ENCODE measurements at places on chromosomes 3 and 15. TPM values are rescaled to one million over a fixed set of nuclear protein-coding genes. Genes with fewer than 3 reads are reported as not detected.
A peak's percentile ranks its signal among the peaks of the same experiment; 100 is the strongest.

The CORO2B gene
- 11.2 TPM for total RNA-seq

GRCh38 chr15:92638291-92638708 lies 17.3 kb downstream of the FAM174B start:
- peak; percentile 64 for DNase-seq

GRCh38 chr3:51538115-51538458 lies 432 bp upstream of the RAD54L2 start:
- no peak for DNase-seq

The HES1 gene
- total RNA-seq, result 6.6 TPM

DNA sequence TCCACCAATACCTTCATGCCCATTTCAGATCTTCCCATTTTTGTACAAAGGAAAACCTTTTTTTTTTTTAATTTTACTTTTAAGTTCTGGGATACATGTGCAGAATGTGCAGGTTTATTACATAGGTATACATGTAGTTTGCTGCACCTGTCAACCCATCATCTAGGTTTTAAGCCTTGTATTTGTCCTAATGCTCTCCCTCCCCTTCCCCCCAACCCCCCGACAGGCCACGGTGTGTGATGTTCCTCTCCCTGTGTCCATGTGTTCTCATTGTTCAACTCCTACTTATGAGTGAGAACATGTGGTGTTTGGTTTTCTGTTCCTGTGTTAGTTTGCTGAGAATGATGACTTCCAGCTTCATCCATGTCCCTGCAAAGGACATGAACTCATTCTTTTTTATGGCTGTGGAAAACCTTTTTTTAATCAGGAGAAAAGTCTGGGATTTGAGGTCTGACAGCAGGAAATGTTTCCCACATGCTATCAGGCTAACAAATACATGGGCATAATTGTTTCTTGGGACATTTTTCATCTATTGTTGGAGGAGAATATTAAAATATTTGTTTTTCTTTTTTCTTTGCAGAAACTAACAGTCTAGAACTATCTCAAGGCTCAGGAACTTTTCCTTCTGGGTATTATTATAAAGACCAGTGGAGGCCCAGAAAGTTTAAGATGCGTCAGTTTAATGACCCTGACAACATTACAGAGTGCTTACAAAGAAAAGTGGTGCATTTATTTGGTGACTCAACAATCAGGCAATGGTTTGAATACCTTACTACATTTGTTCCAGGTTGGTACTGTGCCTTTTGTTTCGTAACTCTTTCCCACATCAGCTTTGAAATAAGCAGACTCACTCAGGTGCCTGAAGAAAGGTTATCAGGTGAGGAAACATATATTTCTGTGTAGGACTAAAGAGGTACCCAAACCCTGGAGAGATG lies 32.8 kb upstream of the NFKBIZ start:
- no peak for DNase-seq

The RBP2 gene
- total RNA-seq, result 1.3 TPM
